Thoracic aorta (tissue), 2 donors: ENCODE measurements at places on chromosomes 3 and 15. TPM values are rescaled to one million over a fixed set of nuclear protein-coding genes. Genes with fewer than 3 reads are reported as not detected.

Gene SLC24A5
- not detected for total RNA-seq

Gene LRRN1
- 7.7 TPM for total RNA-seq

Gene RTF1
- 20.0 TPM for total RNA-seq

Gene SEMA6D
- 15.3 TPM for total RNA-seq

Gene TMEM108
- 0.28 TPM for total RNA-seq
